ENCODE measurements at places on chromosomes 2 and 18.

- DNase-seq = no peak
Observed at GRCh38 chr18:41150316-41150715, 804.7 kb upstream of the PIK3C3 start.

GRCh38 chr2:100610381-100610831 is 47.6 kb downstream of the PDCL3 start:
- DNase-seq = peak; percentile 88

GRCh38 chr2:1071650-1072049 is 121.0 kb downstream of the SNTG2 start:
- DNase-seq = no peak

DNA sequence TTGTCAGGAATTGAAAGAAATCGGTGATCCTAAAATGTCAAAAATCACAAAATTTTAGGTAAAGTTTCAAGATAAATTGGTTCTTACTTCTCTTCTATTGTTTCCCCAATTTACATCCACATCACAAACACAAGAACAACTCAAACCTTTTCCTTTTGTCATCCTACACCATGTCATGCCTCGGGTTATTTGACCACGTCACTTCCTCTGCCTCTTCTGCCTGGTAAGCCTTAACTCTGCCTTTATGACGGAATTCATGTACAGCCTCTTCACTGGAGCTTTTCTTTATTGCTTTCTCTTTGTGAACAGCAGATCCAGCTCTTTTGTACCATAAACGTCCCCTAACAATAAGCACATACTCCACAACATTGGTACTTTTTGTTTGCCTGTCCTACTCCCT is 258.0 kb downstream of the DPP10 start:
- no peak for DNase-seq

GRCh38 chr2:144140891-144141290 is 379.0 kb downstream of the ZEB2 start:
- DNase-seq = no peak

DNA sequence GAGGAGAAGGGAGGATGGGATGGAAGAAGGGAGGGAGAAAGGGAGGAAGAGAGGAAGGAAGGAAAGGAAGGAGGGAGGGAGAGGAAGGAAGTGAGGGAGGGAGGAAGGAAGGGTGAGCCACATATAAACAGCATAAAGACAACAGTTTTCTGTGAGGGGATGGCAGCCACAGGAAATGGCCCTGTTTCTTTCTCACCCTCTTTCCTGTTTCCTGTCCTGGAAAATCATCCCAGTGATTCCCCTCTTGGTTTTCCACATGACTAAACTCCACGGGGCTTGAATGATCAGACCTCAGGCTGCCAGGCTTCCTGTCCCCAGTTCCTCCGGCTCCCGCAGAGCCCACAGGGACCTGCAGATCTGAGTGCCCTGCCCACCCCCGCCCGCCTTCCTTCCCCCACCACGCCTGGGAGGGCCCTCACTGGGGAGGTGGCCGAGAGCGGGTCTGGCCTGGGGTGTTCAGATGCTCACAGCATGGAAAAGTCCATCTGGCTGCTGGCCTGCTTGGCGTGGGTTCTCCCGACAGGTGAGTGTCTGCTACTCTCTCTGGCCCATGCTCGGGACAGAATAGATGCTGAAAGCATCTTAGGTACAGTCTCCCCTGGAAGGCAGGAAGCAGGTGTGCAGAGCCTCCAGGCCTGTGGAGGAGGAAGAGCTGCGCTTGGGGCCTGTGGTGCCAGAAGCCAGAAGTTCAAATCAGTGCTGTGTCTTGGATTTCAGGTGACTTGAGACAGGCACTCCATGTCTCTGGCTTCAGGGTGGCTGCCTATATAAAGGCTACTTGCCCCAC is at the start of gene SIGLEC15:
Gene SIGLEC15, plus strand, starts transcription at position 418 of the 787 bp plus-strand sequence. Its CDS starts 54 bp downstream, at position 472.
- peak; percentile 78 for DNase-seq

GRCh38 chr18:77091366-77091765 is 41.2 kb downstream of the MBP start:
- peak; percentile 20 for DNase-seq

DNA sequence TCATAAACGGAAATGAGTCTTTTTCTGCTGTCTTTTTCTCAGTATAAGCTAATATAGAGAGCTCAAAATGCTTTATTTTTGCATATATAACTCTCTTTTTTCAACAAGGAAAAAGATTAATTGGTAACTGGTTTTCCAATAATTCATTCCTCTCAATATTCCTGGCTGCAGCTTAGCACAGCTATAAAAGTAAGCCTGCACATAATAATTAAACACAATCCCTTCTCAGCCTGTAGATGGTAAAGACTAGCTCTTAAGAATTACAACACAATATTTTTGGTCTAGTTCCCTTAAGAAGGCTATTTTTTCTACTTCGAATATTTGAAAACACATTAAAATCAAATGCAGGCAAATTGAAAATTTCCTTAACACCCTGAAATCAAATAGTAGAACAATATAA is 258.0 kb downstream of the DOK6 start:
- no peak for DNase-seq

DNA sequence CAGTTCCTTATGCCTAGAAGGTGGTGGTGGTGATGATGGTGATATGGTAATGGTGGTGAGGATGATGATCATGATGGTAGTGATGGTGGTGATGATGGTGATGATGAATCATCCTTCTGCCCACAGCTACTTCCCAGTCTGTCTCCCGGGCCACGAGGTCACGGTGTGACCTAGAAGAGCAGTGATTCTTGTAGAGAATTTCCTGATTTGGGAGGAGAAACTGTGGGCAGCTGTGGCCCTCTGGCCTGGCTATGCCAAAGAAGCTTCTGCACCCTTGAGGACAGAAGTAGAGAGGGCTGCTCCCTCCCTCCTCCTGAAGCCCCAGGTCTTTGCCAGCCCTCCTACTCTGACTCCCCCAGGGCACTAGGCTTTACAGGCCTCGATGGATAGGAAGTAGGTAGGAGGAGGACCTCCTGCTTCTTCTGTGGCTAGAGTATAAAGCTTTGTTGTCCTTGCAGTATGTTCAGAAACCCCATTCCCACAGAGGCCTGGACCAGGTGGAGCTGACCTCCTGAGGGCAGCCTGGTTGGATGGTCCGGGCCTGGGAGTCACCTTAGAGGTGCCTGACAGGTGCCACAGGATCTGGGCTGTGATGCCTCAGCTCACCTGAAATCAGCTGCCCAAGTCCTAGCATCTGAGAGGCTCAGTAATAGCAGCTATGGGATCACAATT is 57.9 kb upstream of the EPAS1 start:
- DNase-seq = no peak

DNA sequence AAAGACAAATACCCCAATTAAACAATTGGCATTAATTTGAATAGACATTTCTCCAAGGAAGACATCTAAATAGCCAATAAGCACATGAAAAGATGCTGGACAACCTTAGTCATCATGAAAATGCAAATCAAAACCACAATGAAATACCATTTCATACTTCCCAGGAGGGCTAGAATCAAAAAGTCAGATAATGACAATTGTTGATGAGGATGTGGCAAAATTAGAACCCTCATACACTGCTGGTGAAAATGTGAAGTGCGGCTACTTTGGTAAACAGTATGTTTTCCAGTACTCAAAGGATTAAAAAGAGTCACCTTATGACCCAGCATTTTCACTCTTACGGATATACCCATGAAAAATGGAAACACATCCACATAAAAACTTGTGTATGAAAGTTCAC is 91.6 kb downstream of the FIGN start:
- no peak for DNase-seq

- no peak for DNase-seq
Observed at GRCh38 chr2:12661489-12661888, 55.2 kb upstream of the TRIB2 start.

- DNase-seq = no peak
Observed at GRCh38 chr2:119753930-119754321, 5.8 kb upstream of the PTPN4 start.

DNA sequence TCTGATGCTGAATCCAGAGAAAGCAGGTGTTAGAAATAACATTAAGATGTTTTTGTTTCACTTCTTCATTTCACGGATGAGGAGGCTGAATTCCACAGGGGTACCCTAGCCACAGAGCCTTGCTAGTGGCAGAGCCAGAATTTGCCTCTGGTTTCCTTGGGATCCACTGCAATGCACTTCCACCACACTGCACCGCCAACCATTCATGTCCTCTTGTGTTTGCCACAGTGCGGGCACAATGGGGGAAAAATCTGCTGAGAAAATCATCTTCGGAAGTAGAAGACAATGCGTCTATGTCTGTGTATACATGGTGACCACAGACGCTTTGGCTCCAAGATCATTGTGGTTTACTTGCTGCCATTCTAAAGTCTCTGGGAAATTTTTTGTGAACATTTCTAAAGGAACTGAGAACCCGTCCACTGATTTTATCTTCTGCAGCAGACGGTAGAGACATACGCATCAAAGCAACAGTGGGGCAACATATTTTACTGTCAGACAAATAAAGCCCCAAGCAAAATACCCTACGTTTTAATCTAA is 14.9 kb downstream of the ICOS start:
- DNase-seq = no peak

GRCh38 chr2:54663424-54664030 is 59.9 kb upstream of the EML6 start:
- no peak for DNase-seq

DNA sequence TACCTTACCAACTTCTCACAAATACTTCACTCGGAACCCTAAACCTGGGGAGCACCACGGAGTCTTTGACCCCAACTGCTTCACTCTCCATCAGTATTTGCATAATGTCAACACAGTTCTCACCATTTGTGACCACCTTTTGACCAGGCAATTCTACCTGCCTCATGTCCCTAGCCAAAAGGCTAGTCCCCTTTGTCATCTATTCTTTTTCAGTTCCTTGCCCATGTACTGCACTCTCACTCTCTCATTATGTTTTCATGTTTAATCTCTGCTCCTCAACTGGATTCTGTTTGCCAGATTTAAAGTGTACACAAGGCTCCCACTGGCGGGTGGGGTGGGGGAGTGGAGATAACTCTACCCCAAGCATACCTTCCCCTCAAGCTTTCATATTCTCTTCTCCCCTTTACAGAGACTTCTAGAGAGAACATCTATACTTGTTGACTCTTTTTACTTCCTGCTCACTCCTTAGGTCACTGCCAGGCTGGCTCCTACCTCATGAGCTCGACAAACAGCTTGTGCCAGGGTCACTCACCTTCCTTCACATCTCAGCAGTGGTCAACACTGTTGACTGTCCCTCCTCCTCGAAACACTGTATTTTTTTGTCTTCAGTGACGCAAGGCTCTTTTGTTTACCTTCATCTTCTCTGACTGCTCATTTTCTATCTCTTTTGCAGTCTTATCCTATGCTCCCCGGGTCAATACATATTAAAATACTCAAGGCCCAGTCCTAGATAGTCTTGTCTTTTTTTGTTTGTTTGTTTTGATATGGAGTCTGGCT is 88.7 kb upstream of the MAP4K3 start:
- DNase-seq = no peak
